Activated CD4-positive, alpha-beta memory T cell treated with anti-CD3 and anti-CD28 coated beads, Interleukin-2, amount 10 ng/mL, durations not matched to agents 7 days and 5 days (primary cell): ENCODE measurements at places on chromosomes 12 and 14. TPM values are rescaled to one million over a fixed set of nuclear protein-coding genes. Genes with fewer than 3 reads are reported as not detected.

GDF3 gene
- total RNA-seq: not detected

MNAT1 gene
- 40.4 TPM for total RNA-seq

OTX2 gene
- total RNA-seq: not detected

NABP2 gene
- 52.3 TPM for total RNA-seq

MUCL1 gene
- not detected for total RNA-seq

DPPA3 gene
- total RNA-seq: not detected

RASAL1 gene
- 0.35 TPM for total RNA-seq

NTF3 gene
- total RNA-seq: not detected

CD27 gene
- 39.9 TPM for total RNA-seq

LTB4R2 gene
- 19.6 TPM for total RNA-seq

GLIPR1L1 gene
- total RNA-seq: not detected

CLEC4E gene
- total RNA-seq: not detected

SERPINA1 gene
- total RNA-seq: 0.43 TPM

UTP20 gene
- 7.6 TPM for total RNA-seq

HOXC13 gene
- not detected for total RNA-seq

ST8SIA1 gene
- 3.1 TPM for total RNA-seq

NYNRIN gene
- total RNA-seq: 0.18 TPM

KRT83 gene
- total RNA-seq: not detected

TAS2R20 gene
- total RNA-seq: 0.50 TPM

NRL gene
- 2.1 TPM for total RNA-seq

ANKRD33 gene
- total RNA-seq: not detected

AICDA gene
- total RNA-seq: not detected

OR6C2 gene
- not detected for total RNA-seq

SRRM4 gene
- not detected for total RNA-seq

YBX3 gene
- 46.4 TPM for total RNA-seq

ERP27 gene
- total RNA-seq: 7.2 TPM

GARIN6 gene
- not detected for total RNA-seq

LTA4H gene
- 50.7 TPM for total RNA-seq

TEX52 gene
- not detected for total RNA-seq

CCDC197 gene
- total RNA-seq: 0.45 TPM

SYCP3 gene
- 0.30 TPM for total RNA-seq

AQP6 gene
- not detected for total RNA-seq

CLEC1A gene
- total RNA-seq: not detected

SDS gene
- total RNA-seq: not detected

BCL2L14 gene
- total RNA-seq: 13.0 TPM

TMEM63C gene
- total RNA-seq: 1.9 TPM

FOXG1 gene
- not detected for total RNA-seq

SPTB gene
- 0.10 TPM for total RNA-seq

LUM gene
- not detected for total RNA-seq

PIWIL1 gene
- not detected for total RNA-seq

ZC2HC1C gene
- total RNA-seq: 2.0 TPM

OR4E2 gene
- 0.25 TPM for total RNA-seq

NRDE2 gene
- 21.7 TPM for total RNA-seq

TMCC3 gene
- 1.0 TPM for total RNA-seq

PROX2 gene
- total RNA-seq: not detected

MCRS1 gene
- 73.1 TPM for total RNA-seq

CLEC7A gene
- total RNA-seq: not detected

TIGAR gene
- total RNA-seq: 11.8 TPM

PPFIA2 gene
- not detected for total RNA-seq

PZP gene
- not detected for total RNA-seq

FGF6 gene
- not detected for total RNA-seq

REP15 gene
- not detected for total RNA-seq

MMP14 gene
- total RNA-seq: 1.9 TPM
